ENCODE measurements at places on chromosomes 12 and 14.
A peak's percentile ranks its signal among the peaks of the same experiment; 100 is the strongest.

GRCh38 chr12:12684375-12685106, 11.4 kb downstream of the GPR19 start:
- no peak for DNase-seq

DNA sequence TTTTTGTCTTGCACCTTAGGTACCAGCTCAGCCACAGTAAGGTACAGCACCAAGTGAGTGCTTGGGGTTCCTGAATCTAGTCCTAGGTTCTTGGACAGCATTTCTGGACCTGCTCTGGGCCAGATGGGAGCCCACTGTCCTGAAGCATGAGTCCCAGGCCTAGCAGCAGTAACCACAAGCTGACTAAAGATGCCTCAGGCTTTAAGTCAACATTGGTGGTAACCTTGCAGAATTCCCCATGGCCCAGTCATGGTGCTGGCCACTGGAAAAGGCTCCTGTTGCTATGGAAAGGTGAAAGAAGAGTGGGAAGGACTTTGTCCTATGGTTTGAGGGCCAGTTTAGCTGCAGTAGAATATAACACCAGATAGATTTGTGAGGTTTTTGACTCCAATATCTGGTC, 86.9 kb upstream of the CLEC14A start:
- DNase-seq = no peak

- DNase-seq = no peak
Observed at GRCh38 chr12:127998988-127999387, 268.0 kb upstream of the TMEM132C start.

DNA sequence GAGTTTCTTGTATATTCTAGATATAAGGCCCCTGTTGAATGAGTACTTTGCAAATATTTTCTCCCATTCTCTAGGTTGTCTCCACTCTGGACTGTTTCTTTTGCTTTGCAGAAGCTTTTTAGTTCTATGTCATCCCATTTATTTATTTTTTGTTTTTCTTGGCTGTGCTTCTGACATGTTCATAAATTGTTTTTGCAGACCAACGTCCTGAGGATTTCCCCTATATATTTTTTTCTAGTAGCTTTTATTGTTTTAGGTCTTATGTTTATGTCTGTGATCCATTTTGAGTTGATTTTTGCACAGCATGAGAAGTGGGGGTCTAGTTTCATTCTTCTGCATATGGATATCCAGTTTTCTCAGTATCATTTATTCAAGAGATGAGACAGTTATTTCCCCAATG, 70.4 kb upstream of the BTG1 start:
- no peak for DNase-seq

DNA sequence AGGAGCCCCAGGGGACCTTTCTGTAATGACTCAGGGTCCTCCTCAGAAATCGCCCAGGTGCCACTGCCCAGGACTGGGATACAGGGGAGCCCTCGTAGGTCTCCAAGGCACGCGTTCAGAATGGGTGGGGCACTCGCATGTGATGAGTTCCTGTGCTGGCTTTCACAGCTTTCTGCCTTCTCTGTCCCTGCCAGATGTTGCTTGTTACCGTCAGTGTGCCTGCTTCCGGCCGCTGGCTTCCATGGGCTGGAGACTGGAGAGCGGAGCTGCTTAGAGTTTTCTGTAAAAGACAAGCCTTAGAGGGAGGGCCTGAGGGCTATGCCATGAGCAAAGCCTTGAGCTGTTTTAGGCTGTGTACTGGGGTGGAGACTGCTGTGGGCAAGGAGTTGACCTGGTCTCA, 75.0 kb upstream of the SLC24A4 start:
- no peak for DNase-seq

GRCh38 chr12:130956456-130957303, 3.0 kb downstream of the ADGRD1 start:
- DNase-seq = no peak

DNA sequence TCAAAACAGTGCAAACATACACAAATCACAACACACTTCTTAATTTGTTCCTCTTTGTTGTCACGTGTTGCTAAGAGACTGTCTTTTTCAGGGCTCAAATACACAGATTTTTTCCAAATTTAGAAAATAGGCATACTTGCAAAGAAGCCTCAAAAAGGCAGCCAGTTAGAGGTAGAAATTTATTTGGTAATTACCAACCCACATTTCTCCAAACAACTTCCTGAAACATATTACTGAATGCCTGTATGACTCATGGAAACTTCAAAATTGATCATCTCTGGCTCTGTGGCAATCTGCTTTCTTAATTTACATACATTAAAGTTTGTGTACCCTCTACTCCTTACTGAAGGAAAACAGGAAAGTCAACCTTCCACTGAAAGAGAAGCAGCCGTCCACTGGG, 36.4 kb downstream of the PPM1H start:
- no peak for DNase-seq

- peak; percentile 67 for DNase-seq
Observed at GRCh38 chr12:78096909-78097597, 266.4 kb downstream of the NAV3 start.

Measured in LNCaP clone FGC (cell line).